ENCODE measurements at places on chromosomes 3 and 15. TPM values are rescaled to one million over a fixed set of nuclear protein-coding genes. Genes with fewer than 3 reads are reported as not detected.

DNA sequence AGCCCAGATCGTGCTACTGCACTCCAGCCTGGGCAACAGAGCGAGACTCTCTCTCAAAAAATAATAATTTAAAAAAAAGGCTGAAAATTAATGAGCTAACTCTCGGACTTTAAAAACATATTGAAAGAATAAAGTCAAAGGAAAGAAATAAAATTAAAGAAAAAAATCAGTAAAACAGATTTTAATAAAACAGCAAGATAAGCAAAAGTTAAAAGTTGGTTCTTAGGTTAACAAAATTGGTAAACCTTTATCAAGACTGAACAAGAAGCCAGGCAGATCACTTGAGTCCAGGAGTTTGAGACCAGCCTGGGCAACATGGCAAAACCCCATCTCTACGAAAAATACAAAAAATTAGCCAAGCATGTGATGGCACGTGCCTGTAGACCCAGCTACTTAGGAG lies 20.7 kb downstream of the TRPM7 start:
- no peak overlapping the region for H3K27ac ChIP-seq
- H3K36me3 ChIP-seq, result peaks cover 20% of the 10 kb centered on the region
- no peak overlapping the region for H3K4me3 ChIP-seq

GRCh38 chr3:129016356-129016719 lies 15.2 kb downstream of the EFCC1 start:
- peaks cover 32% of the 10 kb centered on the region for H3K36me3 ChIP-seq
- H3K27ac ChIP-seq, result peak overlapping the region; percentile 100
- no peak overlapping the region for H3K4me3 ChIP-seq
- DNase-seq, result no peak
- peaks cover 6% of the 10 kb centered on the region for H3K27me3 ChIP-seq
- peaks cover 61% of the 10 kb centered on the region for H3K4me1 ChIP-seq

GRCh38 chr15:44427756-44428724 lies 611 bp downstream of the CTDSPL2 start:
- peak overlapping the region; percentile 100 for H3K27ac ChIP-seq
- peaks cover 12% of the 10 kb centered on the region for H3K27me3 ChIP-seq
- DNase-seq, result peak; percentile 51

GRCh38 chr3:188567478-188568195 lies 413.7 kb downstream of the LPP start:
- no peak overlapping the region for H3K4me3 ChIP-seq
- H3K27me3 ChIP-seq, result no peaks in the 10 kb centered on the region
- no peak overlapping the region for H3K27ac ChIP-seq
- DNase-seq, result no peak

GRCh38 chr3:73098873-73099272 lies 37.4 kb downstream of the EBLN2 start:
- H3K4me3 ChIP-seq, result no peak overlapping the region
- peaks cover 4% of the 10 kb centered on the region for H3K27me3 ChIP-seq
- DNase-seq, result no peak
- H3K27ac ChIP-seq, result no peak overlapping the region

GRCh38 chr3:111539351-111540331 lies 2.4 kb upstream of the CD96 start:
- H3K27ac ChIP-seq, result no peak overlapping the region
- H3K4me3 ChIP-seq, result no peak overlapping the region
- DNase-seq, result peak; percentile 69
- no peaks in the 10 kb centered on the region for H3K4me1 ChIP-seq
- H3K27me3 ChIP-seq, result no peaks in the 10 kb centered on the region

DNA sequence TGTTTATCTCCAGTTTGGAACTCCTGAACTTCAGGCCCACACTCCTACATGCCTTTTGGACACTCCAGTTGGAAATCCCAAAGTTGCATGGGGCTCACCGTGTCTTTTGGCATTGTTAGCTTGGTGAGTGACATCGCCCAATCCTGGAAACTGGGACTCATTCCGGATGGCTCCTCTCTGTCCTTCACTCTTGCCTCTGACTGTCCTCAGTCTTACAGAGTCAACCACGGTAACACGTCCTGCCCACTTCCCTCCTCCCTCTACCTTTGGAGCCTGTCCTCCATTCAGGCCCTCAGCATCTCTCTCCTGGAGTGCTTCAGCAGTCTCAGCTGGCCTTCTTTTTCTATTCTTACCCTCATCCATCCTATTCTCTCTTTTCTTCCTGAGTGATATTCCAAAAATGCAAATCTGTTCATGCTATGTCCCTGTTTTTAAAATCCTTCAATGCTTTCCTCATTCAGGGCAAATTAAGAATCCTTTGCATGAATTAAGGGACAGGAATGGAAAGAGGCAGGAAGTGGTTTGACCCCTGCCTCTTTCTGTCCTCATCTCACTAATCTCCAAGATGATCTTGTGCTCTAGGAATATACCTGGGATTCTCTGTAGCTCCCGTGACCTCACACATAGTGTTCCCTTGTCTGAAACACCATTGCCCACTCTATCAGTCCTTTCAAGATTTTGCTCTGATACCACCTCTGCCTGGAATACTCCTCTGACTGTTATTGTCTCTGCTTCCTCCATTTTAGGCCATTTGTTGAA lies 42.5 kb downstream of the LPP start:
- H3K36me3 ChIP-seq, result peaks cover 16% of the 10 kb centered on the region
- peak overlapping the region; percentile 20 for H3K27ac ChIP-seq
- peak overlapping the region; percentile 17 for H3K4me3 ChIP-seq

DNA sequence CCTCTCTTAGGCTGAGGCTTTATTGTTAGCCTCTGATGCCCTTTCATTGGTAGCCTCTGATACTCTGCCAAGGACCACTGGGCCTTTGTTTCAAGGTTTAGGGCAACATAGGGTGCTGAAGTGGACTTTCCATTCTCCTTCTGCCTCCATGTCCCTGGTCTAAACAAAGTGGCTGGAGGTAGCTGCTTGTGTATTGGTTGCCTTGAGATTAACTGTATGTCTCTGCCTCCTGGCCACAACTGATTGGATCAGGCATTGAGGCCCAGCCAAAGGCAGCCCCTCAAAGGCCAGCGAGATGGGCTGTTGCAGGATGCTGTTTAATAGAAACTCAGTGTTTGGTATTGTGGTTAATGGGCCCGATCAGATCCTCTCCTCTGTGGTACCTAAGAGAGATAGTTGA lies 77.9 kb upstream of the PRR23C start:
- no peak overlapping the region for H3K27ac ChIP-seq
- H3K27me3 ChIP-seq, result peaks cover 4% of the 10 kb centered on the region
- peaks cover 18% of the 10 kb centered on the region for H3K4me1 ChIP-seq
- DNase-seq, result no peak
- no peaks in the 10 kb centered on the region for H3K36me3 ChIP-seq
- H3K4me3 ChIP-seq, result no peak overlapping the region

DNA sequence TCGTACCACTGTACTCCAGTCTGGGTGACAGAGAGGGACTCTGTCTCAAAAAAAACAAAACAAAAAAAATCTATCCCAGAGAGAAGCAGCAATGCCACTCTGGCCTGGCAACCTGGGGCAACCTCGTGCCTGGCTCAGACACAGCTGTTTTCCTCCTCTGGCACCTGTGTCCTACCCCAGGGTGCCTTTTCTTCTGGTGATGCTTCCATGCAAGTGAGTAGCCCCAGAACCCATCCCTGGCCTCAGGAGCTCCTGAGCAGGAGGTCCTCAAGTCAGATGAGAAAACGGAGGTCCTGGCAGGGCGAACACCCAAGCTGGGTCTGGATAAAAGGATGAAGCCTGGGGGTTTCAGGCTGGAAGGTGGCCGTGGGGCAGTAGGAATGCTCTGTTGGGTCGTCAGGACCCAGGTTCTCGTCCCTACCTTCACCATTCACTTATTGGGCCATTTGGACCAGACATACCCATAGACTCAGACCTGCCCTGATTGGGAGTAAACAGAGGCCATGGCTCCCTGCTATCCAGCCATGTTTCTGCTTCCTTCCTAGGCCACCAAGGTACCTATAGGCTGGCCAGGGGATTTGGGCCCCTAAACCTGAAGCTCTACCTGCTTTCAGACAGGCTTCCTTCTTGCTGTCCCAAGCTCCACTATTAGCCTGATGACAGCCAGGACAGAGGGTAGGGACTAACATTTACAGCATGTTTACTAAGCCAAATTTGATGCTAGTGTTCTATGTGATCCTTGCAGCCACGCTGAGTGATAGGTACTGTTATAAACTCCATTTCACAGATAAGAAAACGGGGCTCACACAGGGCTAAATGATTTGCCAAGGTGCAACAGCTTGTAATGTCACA lies 102.2 kb downstream of the DAPK2 start:
- peaks cover 34% of the 10 kb centered on the region for H3K4me1 ChIP-seq
- peaks cover 11% of the 10 kb centered on the region for H3K27me3 ChIP-seq
- no peak for DNase-seq
- H3K36me3 ChIP-seq, result peaks cover 7% of the 10 kb centered on the region
- H3K4me3 ChIP-seq, result no peak overlapping the region

- no peak overlapping the region for H3K4me3 ChIP-seq
- peaks cover 15% of the 10 kb centered on the region for H3K4me1 ChIP-seq
- DNase-seq, result no peak
- peaks cover 2% of the 10 kb centered on the region for H3K27me3 ChIP-seq
These were observed 20.6 kb downstream of the FAN1 start for GRCh38 chr15:30924353-30924752.

DNA sequence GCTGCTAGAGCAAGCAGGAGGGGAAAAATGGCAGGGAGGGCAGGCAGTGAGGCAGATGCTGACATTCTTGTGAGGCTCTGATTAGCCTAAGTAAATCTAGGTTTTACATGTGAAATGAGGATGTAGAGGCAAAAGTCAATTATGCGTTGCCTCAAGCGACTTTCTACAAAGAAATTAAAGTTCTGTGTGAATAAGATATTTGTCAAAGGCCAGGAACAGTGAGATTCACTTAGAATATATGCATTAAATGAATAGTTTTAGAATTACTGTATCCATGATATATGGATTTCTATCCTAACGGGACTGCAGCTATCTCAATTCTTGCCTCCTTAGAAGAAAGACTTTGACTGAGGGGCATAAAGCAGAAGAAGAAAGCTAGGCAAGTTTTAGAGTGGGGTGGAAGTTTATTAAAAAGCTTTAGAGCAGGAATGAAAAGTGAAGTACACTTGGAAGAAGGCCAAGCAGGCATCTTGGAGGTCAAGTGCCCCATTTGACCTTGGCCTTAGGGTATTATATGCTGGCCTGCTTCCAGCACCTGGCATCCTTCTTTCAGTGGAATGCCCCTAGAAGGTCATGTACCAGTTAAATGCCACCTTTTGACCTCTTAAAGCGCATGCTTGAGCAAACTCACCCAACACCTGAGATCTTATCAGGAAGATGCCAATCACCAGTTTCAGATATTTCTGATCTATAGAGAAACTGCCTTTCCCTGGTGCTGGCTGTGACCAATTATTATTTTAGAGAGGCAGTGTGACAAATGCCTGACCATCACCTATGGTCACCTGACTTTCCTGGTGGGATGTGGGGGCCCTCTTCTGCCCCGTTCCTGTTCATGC lies 38.2 kb downstream of the OSTN start:
- no peak overlapping the region for H3K27ac ChIP-seq
- no peak for DNase-seq
- H3K4me1 ChIP-seq, result peaks cover 2% of the 10 kb centered on the region
- no peaks in the 10 kb centered on the region for H3K36me3 ChIP-seq
- no peaks in the 10 kb centered on the region for H3K27me3 ChIP-seq

- no peaks in the 10 kb centered on the region for H3K27me3 ChIP-seq
- no peak overlapping the region for H3K27ac ChIP-seq
- DNase-seq, result no peak
- no peaks in the 10 kb centered on the region for H3K36me3 ChIP-seq
These were observed 186.7 kb downstream of the SSR3 start for GRCh38 chr3:156368189-156368588.

- H3K27ac ChIP-seq, result no peak overlapping the region
- no peak overlapping the region for H3K4me3 ChIP-seq
- H3K36me3 ChIP-seq, result no peaks in the 10 kb centered on the region
These were observed 21.3 kb downstream of the PODXL2 start for GRCh38 chr3:127650236-127650635.

DNA sequence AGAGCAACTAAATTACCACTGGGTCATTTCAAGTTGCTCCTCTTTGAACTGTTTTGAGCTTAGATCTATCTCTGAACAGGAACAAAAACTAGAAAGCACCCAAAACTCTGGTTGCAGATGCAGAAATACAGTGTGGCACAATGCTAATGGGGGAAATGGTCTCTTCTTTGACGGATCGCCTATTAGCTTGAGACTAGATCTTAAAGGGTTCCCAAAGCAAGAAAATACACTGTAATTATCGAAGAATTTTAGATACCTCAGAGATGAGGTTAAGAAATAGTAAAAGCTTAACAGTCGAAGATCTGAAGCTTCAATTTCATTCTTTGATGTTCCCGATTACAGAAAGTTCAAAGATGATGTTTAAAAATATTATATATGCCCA lies 818 bp downstream of the PPP1R2 start:
- peaks cover 2% of the 10 kb centered on the region for H3K27me3 ChIP-seq
- H3K4me1 ChIP-seq, result peaks cover 29% of the 10 kb centered on the region
- H3K36me3 ChIP-seq, result no peaks in the 10 kb centered on the region
- peak overlapping the region; percentile 30 for H3K27ac ChIP-seq
- H3K4me3 ChIP-seq, result peak overlapping the region; percentile 93
- DNase-seq, result no peak

DNA sequence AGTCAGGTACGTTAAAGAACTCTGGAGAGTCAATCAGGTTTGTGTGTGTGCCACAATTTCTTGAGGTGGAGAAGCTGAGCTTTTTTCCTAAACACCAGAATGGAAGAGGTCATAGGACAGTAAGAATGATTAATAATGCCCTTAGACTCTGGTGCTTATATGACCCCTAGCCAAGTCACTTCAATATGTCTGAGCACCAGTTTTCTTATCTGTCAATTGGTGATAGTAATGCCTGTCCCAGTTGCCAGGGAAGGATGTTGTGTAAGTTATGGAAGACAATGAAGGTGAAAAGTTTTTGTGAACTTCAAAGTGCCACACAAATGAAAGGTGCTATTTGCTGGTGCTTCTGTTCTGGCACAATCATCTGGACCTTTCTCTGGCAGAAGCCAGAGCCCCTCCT lies 22.2 kb upstream of the DLG1 start:
- DNase-seq, result no peak
- no peak overlapping the region for H3K4me3 ChIP-seq
- no peak overlapping the region for H3K27ac ChIP-seq

DNA sequence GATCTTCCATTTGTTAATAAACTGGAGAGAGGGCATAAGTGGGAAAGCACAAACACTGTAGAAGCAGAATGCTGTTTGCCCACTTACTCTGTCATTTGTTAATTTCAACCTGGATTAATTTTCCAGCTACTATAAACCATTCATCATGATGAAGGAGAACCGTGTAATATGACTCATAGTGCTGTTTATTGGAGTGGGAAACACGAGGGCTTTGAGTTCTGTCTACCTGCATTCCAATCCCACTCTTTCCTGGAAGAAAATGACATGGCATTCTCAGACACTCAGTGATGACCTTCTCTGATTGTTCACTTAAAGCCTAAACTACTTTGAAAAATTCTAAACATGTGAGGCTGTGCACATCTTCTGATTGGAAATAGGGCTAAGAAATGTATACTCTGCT lies 826.7 kb downstream of the AGBL1 start:
- H3K4me1 ChIP-seq, result no peaks in the 10 kb centered on the region
- H3K4me3 ChIP-seq, result no peak overlapping the region
- no peak overlapping the region for H3K27ac ChIP-seq

The ATP8B4 gene
- 45.8 TPM for total RNA-seq

The GOLGA6D gene
- total RNA-seq, result 1.2 TPM

The GOLGA6L4 gene
- 8.3 TPM for total RNA-seq

The CD200R1 gene
- total RNA-seq, result 0.18 TPM

The RASGRF1 gene
- not detected for total RNA-seq
